ENCODE measurements at places on chromosomes 1 and 21.

DNA sequence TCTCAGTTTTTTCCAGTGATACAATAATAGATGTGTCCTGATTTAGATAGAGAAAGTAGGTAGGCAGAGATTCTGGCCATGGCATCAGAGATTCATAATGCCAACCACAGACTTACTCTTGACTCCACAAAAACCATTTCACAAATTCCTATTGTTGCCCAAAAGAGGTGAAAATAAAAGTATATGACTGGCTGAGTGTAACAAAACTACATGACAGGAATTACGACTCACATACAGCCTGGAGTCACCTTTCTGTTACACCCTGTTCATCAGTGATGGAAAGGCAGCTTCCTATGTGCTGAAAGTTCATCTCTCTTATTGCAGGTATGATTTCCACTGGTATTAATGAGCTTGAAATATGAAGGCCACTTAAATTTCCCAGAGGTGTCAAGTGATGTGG, 72.3 kb downstream of the MPZL1 start:
- H3K36me3 ChIP-seq = no peaks in the 10 kb centered on the region
- no peak for DNase-seq

- H3K4me3 ChIP-seq = no peak overlapping the region
- H3K27ac ChIP-seq = no peak overlapping the region
- H3K36me3 ChIP-seq = no peaks in the 10 kb centered on the region
- peaks cover 16% of the 10 kb centered on the region for H3K4me1 ChIP-seq
- H3K27me3 ChIP-seq = no peaks in the 10 kb centered on the region
These were observed 11.6 kb downstream of the DPYD start for GRCh38 chr1:97909266-97909665.

GRCh38 chr1:204697893-204698292, 12.4 kb upstream of the LRRN2 start:
- H3K4me1 ChIP-seq = no peaks in the 10 kb centered on the region
- no peaks in the 10 kb centered on the region for H3K27me3 ChIP-seq
- H3K27ac ChIP-seq = no peak overlapping the region
- H3K36me3 ChIP-seq = no peaks in the 10 kb centered on the region
- H3K4me3 ChIP-seq = no peak overlapping the region

- no peaks in the 10 kb centered on the region for H3K36me3 ChIP-seq
- H3K4me1 ChIP-seq = peaks cover 18% of the 10 kb centered on the region
- no peak overlapping the region for H3K4me3 ChIP-seq
- peak; percentile 2 for DNase-seq
- no peaks in the 10 kb centered on the region for H3K27me3 ChIP-seq
- no peak overlapping the region for H3K27ac ChIP-seq
These were observed 60.0 kb upstream of the HMCN1 start for GRCh38 chr1:185674201-185674600.

GRCh38 chr1:26994020-26994786, 711 bp downstream of the TRNP1 start:
- peaks cover 15% of the 10 kb centered on the region for H3K4me1 ChIP-seq
- H3K27ac ChIP-seq = no peak overlapping the region
- DNase-seq = peak; percentile 50
- peaks cover 33% of the 10 kb centered on the region for H3K27me3 ChIP-seq

DNA sequence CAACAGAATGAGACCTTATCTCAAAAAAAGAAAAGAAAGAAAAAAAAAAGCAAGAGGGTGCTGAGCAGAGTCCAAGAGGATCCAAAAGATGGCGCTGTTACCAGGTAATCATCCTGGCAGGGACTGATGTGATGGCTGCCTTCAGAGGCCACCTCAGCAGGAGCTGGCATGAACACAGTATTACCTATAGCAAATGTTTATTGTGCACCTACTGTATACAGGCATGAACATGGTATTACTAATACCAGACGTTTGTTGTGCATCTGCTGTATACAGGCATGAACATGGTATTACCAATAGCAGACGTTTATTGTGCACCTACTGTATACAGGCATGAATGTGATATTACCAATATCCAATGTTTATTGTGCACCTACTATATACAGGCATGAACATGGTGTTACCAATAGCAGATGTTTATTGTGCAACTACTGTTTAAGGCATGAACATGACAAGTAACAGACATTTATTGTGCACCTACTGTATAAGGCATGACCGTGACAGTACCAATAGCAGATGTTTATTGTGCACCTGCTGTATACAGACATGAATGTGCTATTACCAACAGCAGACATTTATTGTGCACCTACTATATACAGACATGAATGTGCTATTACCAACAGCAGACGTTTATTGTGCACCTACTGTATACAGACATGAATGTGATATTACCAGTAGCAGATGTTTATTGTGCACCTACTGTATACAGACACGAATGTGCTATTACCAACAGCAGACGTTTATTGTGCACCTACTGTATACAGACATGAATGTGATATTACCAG, 115.1 kb upstream of the TMEM51 start:
- no peak overlapping the region for H3K4me3 ChIP-seq
- H3K4me1 ChIP-seq = no peaks in the 10 kb centered on the region

GRCh38 chr1:221025956-221026355, 146.7 kb downstream of the HLX start:
- no peaks in the 10 kb centered on the region for H3K4me1 ChIP-seq
- no peak for DNase-seq
- no peak overlapping the region for H3K4me3 ChIP-seq
- H3K27me3 ChIP-seq = no peaks in the 10 kb centered on the region
- no peaks in the 10 kb centered on the region for H3K36me3 ChIP-seq

DNA sequence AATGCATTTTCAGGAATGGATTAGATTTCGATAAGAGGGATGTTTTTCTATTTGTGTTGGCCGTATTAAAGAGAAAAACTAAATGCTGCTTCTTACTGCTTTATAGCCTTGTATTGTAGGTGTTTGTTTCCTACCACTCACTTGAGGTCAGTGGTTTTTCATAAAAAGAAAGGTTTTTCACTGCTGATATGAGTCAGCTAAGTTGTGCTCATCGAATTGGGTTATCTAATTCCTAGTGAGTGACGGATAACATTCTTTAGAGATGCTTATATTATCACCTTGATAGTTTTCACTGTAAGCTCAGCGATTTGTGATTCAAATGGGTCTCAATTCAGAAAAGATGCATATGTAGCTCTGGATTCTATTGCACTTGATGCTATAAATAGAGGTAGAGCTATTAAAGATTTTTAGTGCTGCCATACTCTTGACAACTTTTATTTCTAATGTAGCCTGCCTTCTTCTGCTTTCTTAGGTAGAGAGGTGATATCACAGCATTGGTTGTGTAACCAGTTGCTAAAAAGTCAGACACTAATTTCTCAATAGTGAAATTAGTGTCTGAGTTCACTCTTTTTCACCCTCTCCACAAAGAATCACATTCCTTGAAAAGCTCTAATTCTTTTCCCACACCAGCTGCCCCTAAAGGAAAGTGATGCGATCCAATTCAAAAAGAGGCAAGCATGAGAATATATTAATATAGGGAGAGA, 180.0 kb downstream of the RASAL2 start:
- no peak overlapping the region for H3K4me3 ChIP-seq
- H3K4me1 ChIP-seq = no peaks in the 10 kb centered on the region
- no peak for DNase-seq

- peaks cover 19% of the 10 kb centered on the region for H3K36me3 ChIP-seq
- no peaks in the 10 kb centered on the region for H3K27me3 ChIP-seq
- no peak for DNase-seq
- no peak overlapping the region for H3K27ac ChIP-seq
- H3K4me3 ChIP-seq = no peak overlapping the region
- H3K4me1 ChIP-seq = peaks cover 2% of the 10 kb centered on the region
These were observed 20.1 kb downstream of the MGST3 start for GRCh38 chr1:165650981-165651625.

DNA sequence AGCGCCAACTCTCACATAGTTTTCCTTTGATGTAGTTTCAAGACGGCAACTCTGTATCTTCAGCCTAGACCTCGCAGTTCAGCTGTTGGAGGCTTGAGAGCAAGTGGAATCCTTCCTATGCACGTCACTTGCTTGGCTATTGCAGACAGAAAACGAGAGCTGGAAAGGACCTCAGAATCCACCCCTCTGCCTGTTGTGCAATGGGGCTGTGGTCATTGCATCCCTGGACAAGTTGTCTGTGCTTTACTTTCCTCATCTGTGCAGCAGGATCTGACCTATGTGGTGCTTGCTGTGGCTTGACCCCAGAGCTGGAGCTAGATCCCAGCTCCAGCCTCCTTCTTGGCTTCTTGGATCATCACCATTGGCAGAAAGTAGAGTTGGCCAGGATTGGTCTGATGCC, 50.0 kb upstream of the IGSF21 start:
- no peak overlapping the region for H3K27ac ChIP-seq
- H3K27me3 ChIP-seq = no peaks in the 10 kb centered on the region
- H3K36me3 ChIP-seq = no peaks in the 10 kb centered on the region
- no peak overlapping the region for H3K4me3 ChIP-seq
- no peak for DNase-seq

DNA sequence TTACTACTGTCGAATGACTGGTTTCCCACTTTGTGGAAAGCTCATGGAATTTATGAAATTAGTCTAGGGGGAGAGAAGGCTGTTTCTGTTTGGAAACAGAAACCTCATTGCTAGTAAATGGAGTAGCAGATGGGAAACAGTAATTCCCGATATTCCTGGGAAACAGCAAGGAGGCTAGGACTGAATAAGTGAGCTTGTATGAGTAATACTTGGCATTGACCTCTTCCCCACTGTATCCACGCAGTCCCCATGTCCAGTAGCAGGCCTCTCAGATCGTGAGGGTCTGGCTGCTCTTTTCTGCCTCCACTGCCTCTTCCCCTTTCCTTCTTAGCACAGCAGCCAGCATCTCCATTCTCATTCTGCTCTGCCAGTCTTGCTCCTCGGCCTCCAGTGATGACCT, 75.5 kb downstream of the PRDM2 start:
- no peaks in the 10 kb centered on the region for H3K4me1 ChIP-seq
- no peak overlapping the region for H3K4me3 ChIP-seq
- DNase-seq = no peak
- H3K27me3 ChIP-seq = no peaks in the 10 kb centered on the region

GRCh38 chr1:235015291-235015985, 113.2 kb downstream of the TOMM20 start:
- peaks cover 35% of the 10 kb centered on the region for H3K4me1 ChIP-seq
- H3K27me3 ChIP-seq = no peaks in the 10 kb centered on the region
- no peak overlapping the region for H3K27ac ChIP-seq

DNA sequence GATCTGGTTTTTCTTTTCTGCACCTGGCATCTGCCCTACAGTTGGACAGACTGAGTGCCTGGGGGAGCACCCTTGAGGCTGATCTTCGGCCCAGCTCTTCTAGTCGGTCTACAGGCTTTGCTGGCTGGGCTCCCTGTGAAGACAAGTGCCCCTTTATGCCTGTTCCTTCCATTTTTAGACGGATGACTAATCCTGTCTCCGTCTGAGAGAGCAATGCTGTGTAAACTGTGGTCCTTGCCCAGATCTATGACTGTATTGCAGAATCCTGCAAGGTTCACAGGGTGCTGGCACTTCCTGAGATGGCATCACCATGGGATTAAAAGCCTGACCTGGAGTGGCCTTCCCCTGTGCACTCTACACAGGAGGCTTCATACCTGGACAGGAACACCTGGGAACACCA, 47.6 kb upstream of the SAMD13 start:
- no peaks in the 10 kb centered on the region for H3K27me3 ChIP-seq
- no peak for DNase-seq
- no peaks in the 10 kb centered on the region for H3K4me1 ChIP-seq
- H3K4me3 ChIP-seq = no peak overlapping the region
- no peak overlapping the region for H3K27ac ChIP-seq
- H3K36me3 ChIP-seq = no peaks in the 10 kb centered on the region

- H3K27me3 ChIP-seq = no peaks in the 10 kb centered on the region
- DNase-seq = no peak
- H3K4me3 ChIP-seq = no peak overlapping the region
- no peak overlapping the region for H3K27ac ChIP-seq
- no peaks in the 10 kb centered on the region for H3K36me3 ChIP-seq
These were observed 81.1 kb downstream of the NTPCR start for GRCh38 chr1:233031521-233031920.

- no peak overlapping the region for H3K27ac ChIP-seq
- H3K27me3 ChIP-seq = no peaks in the 10 kb centered on the region
- no peaks in the 10 kb centered on the region for H3K4me1 ChIP-seq
- no peak for DNase-seq
- no peak overlapping the region for H3K4me3 ChIP-seq
- no peaks in the 10 kb centered on the region for H3K36me3 ChIP-seq
These were observed 15.5 kb downstream of the EEIG2 start for GRCh38 chr1:108575375-108575774.

- no peak overlapping the region for H3K27ac ChIP-seq
- H3K4me1 ChIP-seq = no peaks in the 10 kb centered on the region
- H3K36me3 ChIP-seq = no peaks in the 10 kb centered on the region
- no peaks in the 10 kb centered on the region for H3K27me3 ChIP-seq
- no peak overlapping the region for H3K4me3 ChIP-seq
These were observed 98.7 kb upstream of the USP24 start for GRCh38 chr1:55313903-55314302.

DNA sequence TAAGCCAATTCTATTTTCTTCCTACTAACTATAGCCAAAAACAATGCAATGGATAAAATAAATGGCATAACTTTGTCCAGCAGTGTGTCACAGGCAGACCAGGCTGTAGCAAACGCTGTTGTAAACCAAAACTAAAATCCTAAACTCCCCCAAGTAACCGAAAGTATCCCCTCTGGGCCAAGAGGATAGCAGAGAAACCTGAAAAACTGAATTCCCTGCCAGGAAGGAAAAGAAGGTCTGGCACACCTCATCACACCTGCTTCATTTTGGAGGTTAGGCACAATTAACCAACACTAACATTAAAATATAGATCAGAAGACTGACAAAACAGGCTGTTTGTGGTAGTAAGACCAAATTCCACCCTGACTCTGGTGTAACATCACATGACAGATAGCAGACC, 356.8 kb upstream of the C1orf87 start:
- H3K36me3 ChIP-seq = no peaks in the 10 kb centered on the region
- H3K4me3 ChIP-seq = no peak overlapping the region
- H3K27me3 ChIP-seq = no peaks in the 10 kb centered on the region
- no peaks in the 10 kb centered on the region for H3K4me1 ChIP-seq
- no peak overlapping the region for H3K27ac ChIP-seq

DNA sequence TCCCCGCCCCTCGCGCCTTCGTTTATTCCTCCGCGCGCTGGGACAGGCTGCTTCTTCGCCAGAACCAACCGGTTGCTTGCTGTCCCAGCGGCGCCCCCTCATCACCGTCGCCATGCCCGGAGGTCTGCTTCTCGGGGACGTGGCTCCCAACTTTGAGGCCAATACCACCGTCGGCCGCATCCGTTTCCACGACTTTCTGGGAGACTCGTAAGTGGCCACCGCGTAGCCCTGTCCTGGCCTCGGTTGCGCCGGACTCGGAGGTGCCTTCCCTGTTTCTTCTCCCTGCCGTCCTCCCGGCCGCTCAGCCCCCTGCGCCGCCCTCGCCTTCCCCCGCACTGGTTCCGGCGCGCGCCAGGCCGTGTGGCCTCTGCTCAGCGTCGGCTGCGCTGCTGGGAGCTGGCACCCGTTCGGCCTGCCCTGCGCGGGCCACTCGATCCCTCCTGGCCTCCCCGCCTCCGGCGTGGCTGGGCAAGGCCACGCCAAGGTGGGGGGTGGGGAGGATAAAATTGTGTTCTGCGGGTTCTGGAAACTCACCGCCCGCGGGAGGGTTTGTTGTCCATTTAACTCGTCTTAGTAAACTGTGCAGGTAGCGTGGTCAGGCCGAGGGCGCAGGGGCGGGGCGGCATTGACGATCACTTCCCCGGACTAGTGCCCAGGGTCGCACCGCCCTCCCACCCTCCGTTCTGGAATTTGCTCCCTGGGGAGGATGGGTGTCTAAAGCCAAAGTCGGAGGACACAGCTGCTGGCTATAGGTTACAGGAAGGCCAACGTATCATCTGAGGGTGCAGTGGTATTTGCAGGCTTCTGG, at the start of gene PRDX6:
PRDX6 (plus strand) TSS at position 50 of the 808 bp plus-strand sequence; CDS start at position 113, 63 bp downstream.
- H3K4me1 ChIP-seq = peaks cover 40% of the 10 kb centered on the region
- H3K4me3 ChIP-seq = peak within 1 kb of the TSS; percentile 93
- DNase-seq = peak; percentile 81

Measured in CD8-positive, alpha-beta memory T cell (primary cell).